Naive thymus-derived CD8-positive, alpha-beta T cell (primary cell): ENCODE measurements at places on chromosomes 2 and 18.

DNA sequence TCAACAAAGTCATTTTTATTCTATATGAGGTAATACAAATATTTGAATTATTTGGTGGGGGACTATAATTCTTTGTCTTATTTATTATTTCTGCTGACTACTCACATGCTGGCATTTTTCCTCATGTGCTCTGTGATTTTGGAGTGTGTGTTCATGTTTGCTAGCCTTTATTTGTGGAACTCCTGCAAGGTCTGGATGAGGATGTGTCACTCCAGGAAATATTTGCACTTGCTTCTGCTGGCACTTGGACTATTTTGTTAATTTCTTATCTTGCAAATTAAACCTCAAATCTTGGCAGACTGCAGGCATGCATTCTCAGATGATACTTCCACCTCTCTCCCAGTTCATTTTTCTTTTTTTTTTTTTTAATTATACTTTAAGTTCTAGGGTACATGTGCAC, 34.1 kb downstream of the POLI start:
- DNase-seq, result no peak

GRCh38 chr18:49563130-49563540, 1.3 kb downstream of the LIPG start:
- DNase-seq, result no peak

DNA sequence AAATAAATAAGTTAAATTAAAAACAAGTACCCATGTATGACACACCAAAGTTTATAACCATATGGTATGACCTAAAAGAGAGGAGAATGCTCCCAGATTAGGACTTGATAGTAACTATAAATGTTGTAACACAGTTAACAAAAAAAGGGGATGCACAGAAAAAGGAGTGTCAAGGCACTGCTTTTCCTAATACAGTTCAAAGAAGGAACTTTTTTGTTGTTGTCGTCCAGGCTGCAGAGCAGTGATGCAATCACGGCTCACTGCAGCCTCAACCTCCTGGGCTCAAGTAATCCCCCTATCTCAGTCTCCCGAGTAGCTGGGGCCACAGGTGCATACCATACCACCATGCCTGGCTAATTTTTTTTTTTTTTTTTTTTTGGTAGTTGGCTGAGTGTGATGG, 2.7 kb downstream of the NARS1 start:
- DNase-seq, result no peak

- DNase-seq, result no peak
Observed at GRCh38 chr2:88735853-88736252, 44.4 kb downstream of the RPIA start.

- no peak for DNase-seq
Observed at GRCh38 chr2:107091163-107091864, 205.3 kb upstream of the ST6GAL2 start.

DNA sequence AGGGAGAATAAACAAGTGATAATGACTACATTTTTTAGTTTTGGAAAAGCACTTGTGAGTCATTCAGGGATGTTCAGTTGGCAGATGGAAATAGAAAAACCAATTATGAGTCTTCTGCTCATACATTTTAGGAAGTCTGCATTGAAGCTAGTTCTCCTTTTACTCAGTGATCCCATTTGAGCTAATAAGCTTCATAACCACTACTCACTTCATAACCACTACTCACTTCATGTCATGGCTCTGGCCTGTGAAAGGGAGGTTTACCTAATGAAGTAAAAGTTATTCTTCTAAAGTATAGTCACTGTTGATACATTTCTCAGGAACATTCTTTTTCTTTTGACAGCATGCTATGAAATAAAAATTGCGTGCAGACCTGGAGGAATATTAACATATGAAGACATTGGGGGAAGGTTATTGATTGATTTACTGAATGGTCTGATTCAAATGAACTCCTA, 948.7 kb downstream of the TSN start:
- DNase-seq, result no peak

DNA sequence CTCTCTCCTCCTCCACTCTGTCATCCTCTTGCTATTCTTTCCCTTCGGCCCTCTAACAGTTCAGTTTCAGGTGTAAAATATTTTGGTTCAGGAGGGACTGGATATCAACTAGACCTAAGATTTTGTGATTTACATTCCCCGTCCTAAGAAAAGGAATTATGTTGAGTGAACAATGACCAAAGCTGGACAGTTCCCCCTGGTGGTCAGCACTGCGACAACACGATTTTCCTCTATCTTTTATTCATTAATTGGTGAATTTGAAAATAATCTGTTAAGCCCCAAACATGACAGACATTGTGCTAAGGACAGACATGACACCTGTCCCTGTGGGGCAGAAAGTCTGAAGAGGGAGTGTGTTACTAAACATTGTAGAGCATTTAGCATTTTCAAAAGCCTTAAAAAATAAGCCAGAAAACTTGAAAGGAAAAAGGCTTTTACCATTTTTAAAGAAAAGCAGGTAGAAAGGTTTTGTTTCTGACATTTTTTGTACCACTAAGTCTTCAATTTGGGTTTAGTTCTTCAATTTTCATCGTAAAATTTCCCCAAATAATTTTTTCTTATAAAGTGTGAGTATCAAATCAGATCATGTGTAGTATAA, 28.4 kb upstream of the GTF2A1L start:
- DNase-seq, result no peak

DNA sequence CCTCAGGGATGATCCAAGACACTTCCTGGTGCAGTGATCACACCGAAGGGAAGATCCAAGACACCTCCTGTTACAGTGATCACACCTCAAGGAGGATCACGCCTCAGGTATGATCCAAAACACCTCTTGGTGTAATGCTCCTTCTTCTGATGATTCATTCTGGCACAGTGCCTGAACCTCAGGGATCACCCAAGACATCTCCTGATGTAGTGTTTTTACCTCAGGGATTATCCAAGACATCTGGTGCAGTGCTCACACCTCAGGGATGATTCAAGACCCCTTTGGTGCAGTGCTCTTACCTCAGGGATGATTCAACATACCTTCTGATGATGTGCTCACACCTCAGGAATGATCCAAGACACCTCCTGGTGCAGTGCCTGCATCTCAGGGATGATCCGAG, 124.4 kb downstream of the ASB1 start:
- no peak for DNase-seq

- no peak for DNase-seq
Observed at GRCh38 chr2:138234265-138234664, 267.3 kb upstream of the SPOPL start.

DNA sequence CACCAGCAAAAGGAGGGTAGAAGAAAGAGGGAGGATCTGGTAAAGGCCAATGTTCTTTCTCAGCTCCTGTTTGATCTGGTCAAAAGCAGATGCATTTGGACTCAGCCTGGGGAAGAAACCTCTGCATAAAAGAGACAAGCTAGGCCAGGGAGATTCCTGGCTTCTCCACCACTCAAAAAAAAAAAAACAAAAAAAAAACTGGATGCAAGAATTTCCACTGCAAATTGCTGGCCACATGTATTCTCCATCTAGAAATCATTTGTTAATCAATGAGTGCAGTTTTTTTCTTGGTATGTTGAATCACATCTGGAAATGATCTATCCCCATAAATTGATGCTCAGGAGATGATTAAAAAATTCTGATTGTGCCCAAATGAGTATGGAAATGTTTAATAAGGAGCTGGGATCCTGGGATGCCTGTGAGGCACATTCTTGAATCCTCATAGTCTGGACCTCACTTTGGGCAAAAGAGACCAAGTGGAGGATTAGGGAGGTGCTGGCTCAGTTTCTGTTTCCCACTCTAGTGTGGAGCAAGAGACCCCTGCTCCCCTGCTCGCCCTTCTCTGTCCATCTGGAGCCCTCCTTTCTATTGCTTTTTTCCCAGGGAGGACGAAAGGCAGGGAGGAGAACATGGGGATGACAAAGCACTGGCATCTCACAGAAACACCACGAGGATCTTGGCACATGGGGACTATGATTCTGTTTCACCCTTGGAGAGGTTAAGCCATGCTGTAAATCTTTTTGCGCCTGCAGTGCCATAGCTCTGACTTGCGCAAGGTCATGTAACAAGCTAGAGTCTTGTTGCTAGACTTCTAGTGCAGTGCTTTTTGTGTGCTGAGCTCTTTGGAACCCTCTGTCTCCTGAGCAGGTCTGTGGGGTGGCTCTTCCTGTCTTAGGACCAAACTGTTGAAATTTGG, 57.6 kb downstream of the APOB start:
- DNase-seq, result no peak

DNA sequence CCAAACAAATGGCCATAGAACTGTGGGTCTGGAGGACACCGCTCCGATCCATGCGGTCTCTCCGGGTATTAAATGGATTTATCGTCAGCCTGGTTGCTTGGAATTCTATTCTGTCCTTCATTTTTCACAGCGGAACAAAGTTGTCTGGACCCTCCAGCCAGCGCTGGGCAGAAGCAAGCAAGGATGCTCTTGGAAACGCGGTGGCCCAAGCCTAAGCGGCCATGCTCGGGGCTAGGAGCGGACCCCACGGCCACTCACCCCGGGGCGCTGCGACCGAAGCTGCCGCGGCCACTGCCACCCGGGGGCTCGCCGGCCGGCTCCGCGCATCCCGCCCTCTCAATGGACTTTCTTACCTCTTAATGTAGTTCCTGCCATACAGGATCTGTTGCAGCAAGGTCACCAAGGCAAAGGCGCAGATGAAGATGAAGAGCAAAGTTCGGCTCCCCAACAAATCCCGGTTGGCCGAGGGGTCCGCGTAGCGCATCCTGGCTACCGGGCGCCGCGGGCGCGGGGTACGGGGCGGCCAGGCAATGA, 761 bp downstream of the ST8SIA5 start:
- DNase-seq, result no peak

DNA sequence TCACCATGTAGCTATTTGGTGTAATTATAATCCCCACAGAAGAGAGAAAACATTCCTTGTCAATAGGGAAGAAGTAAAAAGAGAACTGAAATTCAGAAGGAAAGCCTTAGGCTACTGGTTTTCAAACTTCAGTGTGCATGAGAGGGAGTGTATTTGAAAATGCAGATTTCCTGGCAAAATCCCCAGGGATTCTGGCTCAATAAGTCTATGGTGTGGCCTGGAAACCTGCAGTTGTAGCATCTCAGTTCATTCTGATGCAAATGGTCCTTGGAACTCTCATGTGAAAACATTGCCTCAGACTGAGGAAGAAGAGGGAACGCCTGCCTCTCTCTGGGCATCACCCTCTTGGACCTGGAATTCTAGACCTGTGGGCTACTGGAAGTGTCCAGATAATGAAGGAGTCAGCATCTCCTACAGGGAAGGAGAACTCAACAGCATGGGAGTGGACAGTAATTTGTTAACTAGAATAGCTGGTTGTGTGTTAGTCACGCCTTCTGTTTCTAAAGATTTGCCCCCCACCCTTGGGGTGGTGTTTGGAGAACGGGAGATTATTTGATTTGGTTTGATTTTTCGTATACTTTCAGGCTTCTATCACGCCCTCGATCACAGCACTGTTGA, 21.3 kb downstream of the COL4A3 start:
- no peak for DNase-seq

DNA sequence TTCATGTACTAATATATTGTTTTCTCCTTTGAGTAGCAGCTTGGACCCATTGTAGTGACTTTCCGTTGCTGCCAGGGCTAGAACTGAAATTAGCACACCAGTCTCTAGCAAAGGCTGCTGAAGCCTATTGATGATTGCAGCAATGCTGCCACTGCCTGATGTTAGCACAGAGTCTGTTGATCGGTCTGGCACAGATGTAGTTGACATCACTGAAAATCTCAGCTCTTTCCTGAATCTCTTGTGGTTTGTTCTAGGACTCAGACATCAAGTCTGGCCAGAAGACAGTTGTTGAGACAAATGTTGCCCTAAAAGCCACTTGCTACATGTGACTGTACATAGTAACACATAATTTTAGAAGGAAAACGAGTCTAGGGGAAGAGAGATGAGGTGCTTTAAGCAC, 47.2 kb downstream of the VAPA start:
- peak; percentile 7 for DNase-seq

DNA sequence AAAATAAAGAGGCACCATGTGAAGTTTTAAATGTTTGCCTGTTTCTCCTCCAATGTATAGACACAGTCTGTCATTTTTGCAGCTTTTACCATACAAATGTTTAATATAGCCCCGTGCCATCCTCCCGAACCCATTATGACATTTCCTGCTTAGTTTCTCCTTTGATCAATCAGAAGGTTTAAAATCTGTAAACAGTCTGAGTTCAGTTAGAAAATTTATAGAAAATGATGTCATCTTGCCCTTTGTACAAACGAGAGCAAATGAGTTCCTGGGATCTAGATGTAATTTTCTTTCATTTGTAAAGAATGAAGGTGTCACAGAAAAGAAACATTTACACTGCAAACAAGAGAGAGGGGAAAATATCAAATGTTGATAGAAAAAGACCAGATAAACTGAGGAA, 62.7 kb upstream of the NFU1 start:
- DNase-seq, result no peak

GRCh38 chr2:127664065-127664894, 11.1 kb downstream of the LIMS2 start:
- no peak for DNase-seq

DNA sequence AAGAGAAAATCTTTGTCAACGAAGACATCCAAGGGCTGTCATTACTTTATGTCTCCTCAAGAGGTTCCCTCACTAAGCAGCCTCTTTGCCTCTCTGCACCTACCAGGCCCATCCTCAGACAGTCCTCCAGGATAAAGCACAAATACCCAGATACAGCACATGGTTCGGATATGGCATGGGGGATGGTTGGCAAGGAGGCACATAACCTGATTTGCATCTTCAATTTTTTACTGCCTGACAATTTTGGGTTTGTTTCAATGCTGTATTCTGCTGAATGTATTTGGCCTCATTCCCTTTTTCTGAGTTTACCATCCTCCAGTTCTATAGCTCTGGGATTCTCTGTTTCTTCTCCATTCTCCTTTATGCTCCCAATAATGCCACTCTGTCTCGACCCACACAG, 78.8 kb downstream of the VIT start:
- DNase-seq, result no peak

DNA sequence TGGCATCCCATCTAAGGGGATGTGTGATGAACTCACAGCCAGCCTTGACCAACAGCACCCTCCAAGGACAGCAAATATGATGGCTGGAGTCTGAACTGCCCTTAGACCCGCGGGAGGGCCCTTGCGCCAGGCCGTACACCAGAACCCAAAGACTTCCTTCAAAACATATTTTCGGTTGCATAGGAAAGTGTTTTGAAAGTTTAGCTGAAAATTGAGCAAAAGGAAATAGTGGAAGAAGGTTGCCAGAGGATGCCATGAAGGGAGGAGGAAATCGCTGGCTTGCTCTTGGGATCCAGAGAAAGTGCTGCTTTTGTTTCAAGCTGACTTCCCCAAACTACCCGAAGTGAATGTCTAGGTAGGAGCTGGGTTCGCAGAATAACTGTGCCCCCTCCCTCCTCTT, 61.3 kb downstream of the IL1R2 start:
- DNase-seq, result no peak

DNA sequence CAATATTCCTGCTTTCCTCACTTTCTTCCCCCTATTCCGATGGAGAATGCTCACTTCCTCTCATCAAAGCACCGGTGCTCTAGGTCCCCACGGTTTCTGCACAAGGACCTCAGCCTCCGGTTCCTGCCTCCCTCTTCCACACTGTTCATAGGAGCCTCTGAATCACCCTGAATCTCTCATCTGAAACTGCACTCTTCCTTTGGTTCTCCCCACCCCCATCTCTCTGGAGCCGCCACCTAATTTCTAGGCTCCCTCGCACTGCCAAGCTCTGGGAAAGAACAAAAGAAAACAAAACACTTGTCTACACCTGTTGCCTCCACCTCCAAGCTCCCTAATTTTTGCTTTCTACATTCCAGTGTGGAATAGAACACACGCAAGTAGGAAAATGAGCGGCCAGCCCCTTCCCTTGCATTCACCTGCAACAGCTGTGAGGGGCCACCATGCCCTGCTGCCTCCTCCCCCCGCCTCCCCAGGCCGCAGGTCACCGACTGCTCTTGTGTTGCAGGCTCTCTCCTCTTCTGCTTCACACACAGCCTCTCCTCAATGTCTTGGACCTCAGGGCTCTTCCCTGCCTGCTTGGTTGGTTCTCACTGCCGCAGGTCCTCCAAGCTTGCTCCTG, 9.6 kb downstream of the FBXO15 start:
- no peak for DNase-seq
